ENCODE measurements at places on chromosomes 11 and 22. TPM values are rescaled to one million over a fixed set of nuclear protein-coding genes. Genes with fewer than 3 reads are reported as not detected.
A peak's percentile ranks its signal among the peaks of the same experiment; 100 is the strongest.

GRCh38 chr11:116641561-116642045 lies 131.2 kb downstream of the BUD13 start:
- no peak overlapping the region for H3K27ac ChIP-seq
- DNase-seq = no peak
- H3K4me1 ChIP-seq = no peaks in the 10 kb centered on the region

- H3K27me3 ChIP-seq = no peaks in the 10 kb centered on the region
- no peaks in the 10 kb centered on the region for H3K36me3 ChIP-seq
- H3K27ac ChIP-seq = no peak overlapping the region
- DNase-seq = no peak
These were observed 72.2 kb downstream of the PDHX start for GRCh38 chr11:34988294-34989255.

DNA sequence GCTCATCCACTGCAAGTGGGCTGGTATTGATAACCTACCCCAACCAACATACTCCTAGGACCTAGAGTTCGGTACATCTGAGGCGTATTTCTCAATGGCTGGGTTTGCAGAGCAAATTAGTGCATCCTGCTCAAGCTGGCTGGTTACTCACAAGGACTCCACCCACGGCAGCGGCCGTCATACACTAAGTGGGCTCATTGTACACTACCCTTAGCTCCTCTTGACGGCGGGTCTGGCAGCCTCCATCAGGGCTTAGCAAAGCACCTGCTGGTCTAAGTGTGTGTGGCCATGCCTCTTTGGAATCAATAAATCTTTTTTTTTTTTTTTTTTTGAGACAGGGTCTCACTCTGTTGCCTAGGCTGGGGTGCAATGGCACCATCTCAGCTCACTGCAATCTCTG lies 20.2 kb upstream of the KCNJ11 start:
- no peaks in the 10 kb centered on the region for H3K27me3 ChIP-seq
- H3K4me1 ChIP-seq = no peaks in the 10 kb centered on the region
- no peak overlapping the region for H3K27ac ChIP-seq
- no peak for DNase-seq
- H3K4me3 ChIP-seq = no peak overlapping the region

- H3K4me3 ChIP-seq = no peak overlapping the region
- peaks cover 10% of the 10 kb centered on the region for H3K4me1 ChIP-seq
- H3K27ac ChIP-seq = no peak overlapping the region
- H3K27me3 ChIP-seq = no peaks in the 10 kb centered on the region
These were observed 47.5 kb upstream of the SORL1-AS1 start for GRCh38 chr11:121500275-121500674.

DNA sequence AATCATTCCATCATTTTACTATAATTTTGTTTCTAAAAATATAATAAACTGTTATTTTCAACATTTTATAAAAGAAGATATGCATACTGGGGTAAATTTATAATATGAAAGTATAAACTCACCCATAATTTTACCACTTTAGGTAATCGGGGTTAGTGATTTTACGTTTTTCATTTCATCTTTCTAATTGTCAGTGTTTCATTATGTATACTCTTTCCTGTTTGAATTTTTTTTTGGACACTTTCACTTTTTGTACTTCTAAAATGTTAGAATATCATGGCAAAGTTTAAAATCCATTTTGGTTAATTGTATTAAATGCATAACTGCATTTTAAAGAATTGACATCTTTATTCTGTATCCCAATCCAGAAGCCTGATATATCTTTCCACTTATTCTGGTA lies 115.8 kb downstream of the METTL15 start:
- H3K4me3 ChIP-seq = no peak overlapping the region
- H3K36me3 ChIP-seq = no peaks in the 10 kb centered on the region
- H3K4me1 ChIP-seq = no peaks in the 10 kb centered on the region
- no peaks in the 10 kb centered on the region for H3K27me3 ChIP-seq
- DNase-seq = no peak

DNA sequence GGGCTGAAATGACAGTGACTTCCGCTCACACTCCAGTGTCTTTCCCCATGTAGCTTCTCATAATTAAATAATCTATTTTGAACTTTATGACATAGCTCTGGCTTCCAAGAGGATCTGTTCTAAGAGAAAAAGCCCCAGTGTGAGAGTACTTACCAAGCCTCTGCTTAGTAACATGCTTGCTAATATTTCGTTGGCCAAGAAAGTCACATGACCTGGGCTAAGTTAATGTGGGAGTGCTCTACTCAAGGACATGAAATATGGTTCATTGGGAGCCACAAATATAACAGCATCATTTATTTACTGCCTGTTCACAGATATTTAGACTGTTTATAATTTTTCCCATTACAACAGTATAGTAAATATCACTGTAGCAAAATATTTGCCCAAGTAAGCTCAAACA lies 42.5 kb downstream of the CCDC73 start:
- H3K4me3 ChIP-seq = no peak overlapping the region

Gene C11orf42
- not detected for polyA plus RNA-seq

DNA sequence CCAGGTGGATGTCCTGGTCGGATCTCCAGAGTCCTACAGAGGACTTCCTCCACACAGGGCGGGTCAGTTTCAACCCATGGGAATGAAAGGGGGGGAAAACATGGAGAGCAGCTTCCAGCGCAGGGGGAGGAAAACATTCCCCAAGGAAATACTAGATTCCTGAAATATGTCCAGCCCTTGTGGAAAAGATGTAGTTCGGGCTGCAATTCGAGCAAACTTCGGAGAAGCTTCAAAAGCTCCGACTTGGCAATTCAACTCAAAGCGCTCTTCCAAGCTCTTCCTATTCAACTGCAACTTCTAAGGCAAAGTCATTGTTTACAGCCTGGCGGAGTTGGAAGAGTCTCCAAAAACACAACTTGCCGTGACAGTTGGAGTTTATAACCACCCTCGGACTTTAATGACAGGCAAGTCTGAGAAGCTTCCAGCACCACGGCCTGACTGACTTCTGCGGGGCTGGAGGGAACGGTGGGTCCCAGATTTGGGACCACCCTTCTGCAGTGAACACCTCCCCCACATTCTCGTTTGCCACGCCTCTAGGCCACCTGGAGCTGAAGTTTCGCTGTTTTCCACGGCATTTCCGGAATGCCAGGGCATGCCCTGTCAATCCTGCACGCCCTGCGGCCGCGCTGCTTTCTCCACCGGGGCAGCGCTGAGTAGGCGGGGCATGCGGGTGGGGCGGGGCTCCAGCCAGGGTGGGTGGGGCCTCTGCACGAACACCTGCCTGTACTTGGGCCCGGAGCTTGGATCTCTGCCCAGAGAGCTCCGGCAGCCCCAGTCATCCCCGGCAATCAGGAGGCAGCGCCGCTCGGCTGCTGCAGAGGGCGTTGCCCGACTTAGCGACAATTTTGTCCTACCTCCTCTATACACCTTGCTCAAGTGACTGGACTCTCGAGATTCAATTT lies 49.0 kb upstream of the BIRC3 start:
- no peak overlapping the region for H3K27ac ChIP-seq
- H3K4me1 ChIP-seq = peaks cover 20% of the 10 kb centered on the region
- DNase-seq = peak; percentile 66
- peak overlapping the region; percentile 74 for H3K4me3 ChIP-seq
- no peaks in the 10 kb centered on the region for H3K27me3 ChIP-seq
